ENCODE measurements at places on chromosomes 11 and 22.

DNA sequence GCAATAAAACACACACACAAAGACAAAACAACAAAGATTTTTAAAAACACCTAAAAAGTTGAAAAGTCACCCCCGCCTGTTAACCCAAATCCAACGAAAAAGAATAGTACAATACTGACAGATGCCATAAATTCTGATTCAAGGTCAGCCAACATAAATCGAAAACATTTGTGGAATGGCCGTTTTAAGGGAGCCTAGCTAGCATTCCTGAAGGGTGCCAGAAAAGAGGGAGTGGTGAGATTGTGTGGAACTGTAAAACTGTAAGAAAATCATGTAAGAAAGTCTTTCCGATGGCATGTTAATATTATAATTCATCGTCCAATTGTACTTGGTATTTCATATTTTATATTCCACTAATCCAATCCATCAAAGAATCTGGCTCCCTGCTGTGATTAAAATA, 75.1 kb downstream of the RAB38 start:
- DNase-seq = peak; percentile 16

DNA sequence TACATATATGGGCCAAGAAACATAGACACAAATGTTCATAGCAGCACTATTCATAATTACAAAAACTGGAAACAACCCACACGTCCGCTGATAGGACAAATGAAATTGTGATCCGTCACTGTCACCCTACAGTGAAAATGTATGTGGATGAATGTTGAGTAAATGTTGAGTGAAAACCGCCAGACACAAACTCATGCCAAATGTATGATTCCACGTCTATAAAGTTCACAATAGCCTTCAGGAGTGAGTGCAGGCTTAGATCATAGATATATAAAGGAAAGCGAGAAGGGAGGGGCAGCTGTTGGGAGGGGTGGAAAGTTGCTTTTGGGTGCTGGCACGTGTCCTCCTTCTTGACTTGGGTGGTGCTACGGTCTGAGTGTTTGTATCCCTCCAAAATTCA, 33.6 kb downstream of the DBX1 start:
- DNase-seq = no peak

GRCh38 chr22:29309332-29310064, 3.0 kb downstream of the GAS2L1 start:
- DNase-seq = no peak

DNA sequence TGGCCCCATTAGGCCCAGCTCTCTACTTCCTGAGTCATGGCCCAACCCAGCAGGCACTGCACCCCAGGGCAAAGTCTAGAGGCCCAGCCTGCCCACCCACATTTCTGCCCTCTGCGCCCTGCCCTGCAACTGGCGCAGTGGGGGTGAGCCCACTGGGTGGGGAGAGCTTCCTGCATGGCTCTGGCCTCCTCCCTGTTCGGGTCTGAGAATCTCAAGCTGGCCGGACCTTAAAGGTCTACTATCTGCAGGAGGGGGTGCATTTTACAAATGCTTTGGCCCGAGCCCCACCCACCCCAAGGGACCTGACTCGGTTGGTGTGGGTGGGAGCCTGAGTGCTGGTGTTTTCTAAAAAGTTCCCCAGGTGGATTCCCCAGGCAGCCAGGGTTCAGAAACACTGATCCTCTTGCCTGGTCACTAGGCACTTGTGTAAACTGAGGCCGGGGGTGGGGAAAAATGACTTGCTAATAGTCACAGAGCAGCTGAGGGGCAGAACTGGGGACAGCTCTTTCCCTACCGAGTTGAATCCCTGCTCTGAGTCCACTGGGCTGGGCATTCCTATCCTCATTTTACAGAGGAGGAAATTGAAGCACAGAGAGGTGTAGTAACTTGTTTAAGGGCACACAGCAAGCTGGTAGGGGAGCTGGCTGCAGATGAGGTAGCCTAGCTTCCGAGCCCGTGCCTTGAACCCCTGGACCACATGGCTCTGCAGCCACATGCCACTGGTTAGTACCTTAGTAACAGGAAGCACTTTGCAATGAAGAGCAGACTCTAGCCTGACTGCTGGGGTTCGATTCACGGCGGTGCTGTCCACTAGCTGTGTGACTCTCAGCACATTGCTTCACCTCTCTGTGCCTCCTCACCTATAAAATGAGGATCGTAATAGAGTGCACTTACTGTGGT, 36.3 kb downstream of the CD82 start:
- DNase-seq = no peak

DNA sequence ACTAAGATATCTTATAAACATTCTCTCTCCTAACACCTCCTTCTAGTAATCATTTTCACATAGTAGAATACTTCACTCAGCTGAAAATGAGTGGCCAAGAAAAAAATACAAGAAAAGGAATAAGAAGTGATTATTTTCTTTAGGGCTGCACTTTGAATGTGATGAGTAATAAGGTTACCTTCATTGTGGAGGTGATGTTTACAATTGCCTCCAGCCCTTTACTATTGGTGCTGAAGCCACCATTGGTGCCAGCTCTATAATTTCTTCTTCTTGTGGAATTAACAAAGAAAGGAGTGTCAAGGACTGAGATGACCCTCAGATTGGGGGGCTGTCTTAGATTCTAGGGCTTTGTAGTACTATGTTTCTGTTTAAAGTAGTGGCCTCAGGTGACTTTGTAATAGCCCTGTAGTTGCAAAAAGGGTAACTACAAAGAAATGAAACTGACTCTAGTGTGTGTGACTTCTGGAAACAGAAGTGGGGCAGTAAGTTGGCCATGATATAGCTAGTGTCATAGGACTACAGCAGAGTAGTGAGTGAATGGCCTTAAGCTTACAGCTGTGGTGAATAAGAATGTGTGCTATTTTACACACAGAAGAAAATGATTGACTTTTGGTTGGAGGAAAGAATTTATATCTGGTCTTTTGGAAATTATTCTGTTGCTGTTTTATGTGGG, 287.2 kb downstream of the TMEM135 start:
- DNase-seq = no peak

GRCh38 chr11:44258839-44259420, 51.0 kb downstream of the ALX4 start:
- no peak for DNase-seq

- DNase-seq = peak; percentile 75
These were observed 66.2 kb downstream of the ALX4 start for GRCh38 chr11:44243595-44244343.

Data from fibroblast of pulmonary artery (primary cell).